Stimulated activated CD4-positive, alpha-beta T cell treated with anti-CD3 and anti-CD28 coated beads, Interleukin-12 subunit alpha, Interleukin-12 subunit beta, amount 100 ng/mL, for 24 hours (primary cell): ENCODE measurements at places on chromosomes 13 and 19.

DNA sequence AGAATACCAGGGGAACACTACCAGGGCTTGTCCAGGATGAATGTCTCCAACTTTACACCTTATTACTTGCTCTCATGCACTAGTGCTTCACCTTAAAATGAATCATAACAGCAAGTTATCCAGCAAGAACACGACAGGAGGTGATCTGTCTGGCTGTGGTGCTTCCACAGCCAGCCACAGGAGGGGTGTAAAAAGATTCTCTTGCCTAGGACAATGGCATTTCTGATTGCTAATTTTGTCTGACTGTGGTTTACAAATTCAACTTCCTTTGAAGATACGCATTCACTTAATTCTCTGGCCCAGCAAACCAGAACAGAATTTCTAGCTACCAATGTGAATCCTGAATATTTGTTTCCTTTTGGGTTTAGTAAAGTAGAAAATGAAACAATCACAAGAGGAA lies 23.1 kb upstream of the COG3 start:
- DNase-seq: no peak

- DNase-seq: no peak
Observed at GRCh38 chr19:45782162-45782691, at the start of gene DMPK. DMPK (minus strand) TSS chr19:45782490; CDS start chr19:45782352, 138 bp downstream.

GRCh38 chr13:39461685-39462266 lies 141.2 kb downstream of the LHFPL6 start:
- DNase-seq: no peak

DNA sequence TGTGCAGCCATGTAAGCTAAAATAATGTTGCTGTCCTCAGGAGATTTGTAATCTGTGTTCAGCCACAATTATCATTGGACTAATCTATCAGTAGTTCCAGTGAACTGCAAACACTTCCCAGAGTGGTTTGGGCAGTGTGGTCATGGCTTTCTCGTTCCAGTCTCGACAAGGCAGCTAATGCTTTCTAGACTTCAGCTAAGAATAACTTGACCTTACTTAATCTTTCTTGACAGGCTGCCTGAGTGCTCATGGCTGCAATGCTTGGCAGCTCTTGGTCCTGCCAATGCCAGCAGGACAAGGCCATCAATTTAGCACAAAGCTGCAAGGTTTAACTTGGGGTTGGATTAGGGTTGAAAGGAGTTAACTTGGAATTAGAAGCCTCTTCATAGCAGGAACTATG lies 32.8 kb downstream of the ATP12A start:
- no peak for DNase-seq

DNA sequence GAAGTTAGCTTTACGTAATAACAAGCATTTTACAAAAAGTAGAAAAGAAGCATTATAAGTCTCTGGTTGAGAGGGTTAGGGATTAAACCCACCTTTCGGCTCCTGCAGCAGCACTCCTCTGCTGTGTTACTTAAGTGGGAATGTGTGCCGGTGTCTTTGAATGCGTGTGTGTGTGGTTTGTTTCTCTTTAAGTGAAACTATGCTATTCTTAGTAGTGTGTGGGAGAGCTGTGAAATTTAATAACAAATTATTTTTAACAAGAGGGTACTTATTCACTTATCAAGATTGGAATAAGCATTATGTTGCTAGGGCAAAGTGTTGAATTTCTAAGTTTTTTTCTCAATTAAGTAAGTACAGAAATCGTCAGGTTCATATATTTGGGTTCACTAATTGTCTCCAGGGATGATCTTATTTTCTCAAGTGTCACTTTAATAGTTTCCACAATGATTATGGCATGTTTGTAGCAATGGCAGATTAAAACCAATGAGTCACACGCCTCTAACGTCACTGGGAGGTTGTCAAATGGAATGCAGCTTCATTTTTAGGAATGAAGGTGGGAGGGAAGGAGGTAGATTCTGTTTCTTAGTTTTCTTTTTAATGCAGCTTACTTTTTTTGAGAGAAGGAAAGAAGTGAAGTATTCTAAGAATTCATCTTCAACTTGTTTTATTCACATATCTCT lies 151.3 kb downstream of the LMO7 start:
- DNase-seq: no peak

GRCh38 chr13:101049166-101049850 lies 367.0 kb downstream of the NALCN start:
- no peak for DNase-seq

DNA sequence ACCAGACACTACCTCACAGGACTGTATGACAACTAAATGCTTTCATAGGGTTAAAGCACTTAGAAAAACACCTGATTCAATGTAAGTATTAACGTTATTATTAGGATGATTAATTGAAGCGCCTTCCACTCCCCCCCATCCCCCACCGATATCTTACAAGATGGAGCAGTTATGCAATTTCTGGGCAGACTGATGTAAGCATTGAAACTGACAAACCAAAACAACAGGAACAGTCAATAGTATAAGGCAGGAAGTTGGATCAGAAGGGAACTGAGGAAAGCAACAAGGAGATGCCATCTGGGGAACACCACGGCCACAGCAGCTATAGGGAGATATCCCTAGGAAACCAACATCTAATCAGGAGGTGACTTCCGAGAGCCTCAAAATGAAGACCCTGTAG lies 3.8 kb downstream of the LCP1 start:
- no peak for DNase-seq

GRCh38 chr13:62434081-62434480 lies 1018.4 kb upstream of the PCDH20 start:
- no peak for DNase-seq

GRCh38 chr19:293436-294110 lies 2.4 kb upstream of the PLPP2 start:
- no peak for DNase-seq

GRCh38 chr13:82294226-82294625 lies 1588.0 kb downstream of the SLITRK1 start:
- DNase-seq: no peak

- no peak for DNase-seq
Observed at GRCh38 chr13:109274188-109274821, 512.1 kb downstream of the IRS2 start.
